Right ventricle myocardium superior (tissue), 1 donor: ENCODE measurements at places on chromosomes 7 and 10. TPM values are rescaled to one million over a fixed set of nuclear protein-coding genes. Genes with fewer than 3 reads are reported as not detected.

- DNase-seq, result no peak
These were observed 88.9 kb upstream of the PAX2 start for GRCh38 chr10:100656454-100656853.

The KCND2 gene
- not detected for total RNA-seq

The MRLN gene
- not detected for total RNA-seq

The LRGUK gene
- total RNA-seq, result 0.16 TPM

The NCF1 gene
- 6.0 TPM for total RNA-seq
